CD4-positive, alpha-beta T cell treated with Interleukin-4 for 4 hours (primary cell): ENCODE measurements at places on chromosomes 4 and X.

- no peak for DNase-seq
Measured at GRCh38 chr4:160251522-160252170, 1148.8 kb downstream of the RAPGEF2 start.

GRCh38 chr4:161411901-161412300 lies 751.9 kb downstream of the FSTL5 start:
- no peak for DNase-seq

GRCh38 chr4:8236106-8236919 lies 33.2 kb upstream of the HTRA3 start:
- DNase-seq: no peak

GRCh38 chr4:127975121-127975770 lies 10.0 kb downstream of the ABHD18 start:
- DNase-seq: no peak
